Central memory CD8-positive, alpha-beta T cell (primary cell): ENCODE measurements at places on chromosomes 13 and 19.

- DNase-seq = no peak
Observed at GRCh38 chr19:38139122-38139521, 84.9 kb downstream of the DPF1 start.

DNA sequence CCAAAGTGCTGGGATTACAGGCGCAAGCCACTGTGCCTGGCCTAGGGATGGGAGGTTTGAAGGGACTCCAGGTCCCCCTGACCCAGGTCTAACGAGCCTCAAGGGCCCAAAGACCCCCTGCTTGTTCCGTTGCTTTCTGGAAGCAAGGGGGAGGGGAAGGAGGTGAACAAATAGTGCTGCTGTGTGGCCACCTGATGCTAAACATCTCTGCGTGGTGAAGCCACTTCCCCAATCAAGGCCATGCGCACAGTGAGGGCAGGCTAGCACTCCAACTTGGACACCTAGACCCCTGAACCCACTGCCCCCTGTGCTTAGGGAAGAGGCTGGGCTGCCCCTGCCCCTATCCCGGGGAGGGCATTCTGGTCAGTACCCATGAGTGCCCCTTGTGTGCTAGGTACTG is 24.0 kb downstream of the CARM1 start:
- DNase-seq = no peak

DNA sequence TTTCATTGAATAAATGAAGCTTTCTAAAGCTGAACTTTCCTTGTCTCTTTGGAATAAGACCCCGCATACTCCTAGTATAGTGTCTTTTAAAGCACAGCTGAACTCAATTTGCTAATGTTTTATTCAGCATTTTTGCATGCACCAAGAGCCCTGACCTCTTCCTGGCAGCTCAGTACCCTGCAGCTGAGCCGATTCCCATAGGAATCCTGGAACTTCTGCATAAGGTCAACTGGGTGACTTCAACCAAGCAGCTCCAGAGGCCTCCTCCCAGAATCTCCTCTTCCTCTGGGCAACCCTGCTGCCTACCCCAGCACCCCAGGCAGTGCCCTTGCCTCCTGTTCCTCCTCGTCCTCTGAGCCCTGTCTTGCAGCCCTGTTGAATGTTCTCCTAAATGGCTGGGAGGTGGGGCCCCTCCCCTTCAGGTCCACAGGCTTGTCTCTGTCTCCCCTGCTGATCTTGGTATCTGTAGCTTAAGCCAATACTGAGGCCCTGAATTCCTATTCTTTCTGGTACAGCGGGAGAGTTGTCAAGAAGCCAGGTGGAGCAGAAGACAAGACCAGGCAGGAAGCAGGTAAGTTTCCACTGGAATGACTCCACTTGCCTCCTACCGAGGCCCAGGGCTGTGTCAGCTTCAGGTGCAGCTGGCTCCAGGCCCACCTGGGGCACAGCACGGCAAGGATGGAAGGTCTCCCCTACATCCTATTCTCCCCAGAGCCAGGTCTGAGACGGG is 23.6 kb upstream of the CCDC124 start:
- DNase-seq = no peak

GRCh38 chr19:55132453-55133129 is 15.2 kb upstream of the PPP1R12C start:
- no peak for DNase-seq

DNA sequence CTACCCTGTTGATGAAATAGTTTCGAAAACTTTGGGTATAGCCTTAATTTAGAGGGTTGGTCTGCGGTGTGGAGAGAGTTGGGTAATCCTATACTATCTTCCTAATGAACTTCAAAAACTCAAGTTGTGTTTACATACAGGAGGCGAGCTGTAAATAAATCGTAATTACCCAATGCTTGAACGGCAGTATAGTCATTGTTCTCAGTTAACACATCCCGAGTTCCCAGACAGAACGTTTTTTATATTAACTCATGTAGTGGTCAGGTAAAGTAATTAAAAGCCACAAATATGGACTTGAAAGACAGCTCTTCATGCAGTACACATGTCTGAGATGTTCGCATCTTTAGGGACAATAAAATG is 1.5 kb downstream of the PDS5B start:
- no peak for DNase-seq

DNA sequence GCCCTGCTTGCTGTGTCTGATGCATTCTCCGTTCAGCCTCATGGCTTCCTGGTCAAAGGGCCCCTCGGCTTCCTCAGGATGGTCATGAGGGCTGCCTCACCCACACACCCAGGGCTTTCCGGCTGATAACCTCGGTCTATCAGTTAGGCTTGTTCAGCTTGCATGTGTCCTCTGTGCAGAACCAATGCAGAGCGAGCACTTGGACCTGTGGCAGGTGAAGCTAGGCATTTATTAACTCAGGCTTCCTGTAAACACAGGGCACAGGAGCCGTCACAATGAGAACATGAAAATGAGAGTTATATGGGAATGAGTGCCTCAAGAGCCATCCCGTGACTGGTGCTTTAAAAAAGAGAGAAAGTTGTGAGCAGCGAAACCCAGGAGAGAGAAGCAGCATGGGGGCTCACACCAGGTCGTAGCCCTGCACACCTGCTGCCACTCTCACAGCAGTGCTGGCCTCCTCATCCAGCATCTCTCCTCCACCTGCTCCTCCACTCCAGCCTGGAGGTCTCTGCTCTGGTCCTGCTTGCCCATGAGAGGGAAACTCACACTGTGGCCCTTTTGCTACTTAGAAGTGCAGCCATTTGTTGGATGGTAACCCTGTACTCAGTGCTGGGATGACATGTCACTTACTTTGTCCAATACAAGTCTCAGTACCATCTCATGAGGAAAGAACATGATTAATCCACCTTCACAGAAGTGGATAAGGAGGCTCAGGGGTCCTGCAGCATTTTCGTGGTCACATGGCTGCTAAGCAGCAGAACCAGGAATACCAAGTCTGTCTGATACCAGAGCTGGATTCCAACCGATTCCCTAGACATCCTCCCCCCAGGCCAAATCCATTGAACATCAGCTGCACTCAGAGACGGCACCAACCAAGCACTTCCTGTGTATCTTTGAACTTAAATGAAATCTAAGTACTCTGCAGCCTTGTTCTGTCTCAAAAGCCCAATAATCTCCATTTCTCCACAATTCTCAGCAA is 50.5 kb upstream of the IRS2 start:
- DNase-seq = no peak

DNA sequence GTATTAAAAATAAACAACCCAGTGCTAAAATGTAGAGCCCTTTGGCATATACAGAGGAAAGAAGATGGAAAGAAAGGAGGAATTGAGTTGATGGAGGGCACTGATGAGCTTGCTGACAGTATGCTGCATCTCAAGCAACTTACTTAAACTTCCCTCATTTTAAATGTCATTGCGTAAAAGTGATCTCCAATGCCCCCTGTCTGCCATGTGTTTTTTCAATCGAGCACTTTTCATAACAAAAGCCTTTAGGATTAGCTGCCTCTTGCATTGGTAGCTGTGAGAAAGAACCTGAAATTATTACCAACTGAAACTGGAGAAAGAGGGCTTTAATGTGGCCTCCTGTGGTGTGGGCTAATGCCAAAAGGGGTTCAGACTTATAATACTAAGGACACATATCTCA is 541.6 kb downstream of the SUCLA2 start:
- DNase-seq = no peak

DNA sequence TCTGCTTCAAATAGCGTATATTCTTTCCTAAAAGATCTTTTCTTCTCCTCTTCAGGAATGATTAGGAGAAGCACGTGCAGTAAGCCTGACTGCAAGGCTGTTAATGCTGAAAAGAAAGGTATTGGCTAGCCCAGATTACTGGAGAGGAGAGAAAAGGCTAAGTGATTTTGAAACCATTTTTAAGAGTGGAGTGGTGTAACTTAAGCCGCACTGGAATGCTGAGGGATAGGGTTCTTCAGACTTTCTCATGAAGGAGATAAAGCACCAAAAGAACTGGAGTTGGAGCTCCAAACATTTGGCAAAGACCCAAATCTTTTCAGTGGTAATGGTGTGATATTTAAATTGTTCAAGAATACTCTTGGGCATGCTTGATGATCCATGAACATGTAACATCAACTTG is 388.3 kb downstream of the COG6 start:
- DNase-seq = no peak

- no peak for DNase-seq
Observed at GRCh38 chr13:43933378-43933777, 53.7 kb downstream of the LACC1 start.

- DNase-seq = no peak
Observed at GRCh38 chr13:111062966-111063365, 52.1 kb upstream of the ARHGEF7 start.

DNA sequence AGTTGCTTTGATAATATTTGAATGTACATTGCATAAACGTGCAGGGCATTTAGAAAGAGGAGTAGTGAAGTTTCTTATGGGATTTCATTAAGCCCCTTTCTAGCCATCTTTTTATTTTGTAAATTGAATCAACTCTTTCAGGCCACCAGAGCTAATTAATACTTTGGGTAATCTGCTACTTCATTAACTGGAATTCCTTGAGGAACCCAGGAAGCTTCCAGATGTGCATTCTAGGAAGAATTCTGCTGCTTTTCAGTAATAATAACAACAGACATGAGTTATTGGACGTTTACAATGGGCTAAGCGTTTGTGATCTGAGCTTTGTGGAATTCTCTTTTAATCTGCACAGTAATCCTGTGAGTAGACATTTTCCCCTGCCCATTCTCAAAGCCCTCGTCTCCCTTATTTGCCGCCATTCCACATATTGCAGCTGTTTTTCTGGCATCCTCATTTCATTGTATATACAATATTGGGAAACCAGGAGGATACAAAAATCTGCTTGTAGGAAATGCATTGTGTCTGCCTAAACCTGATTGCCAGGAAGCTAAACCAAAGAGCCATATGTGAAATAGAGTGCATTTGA is 103.9 kb downstream of the HS6ST3 start:
- DNase-seq = no peak

DNA sequence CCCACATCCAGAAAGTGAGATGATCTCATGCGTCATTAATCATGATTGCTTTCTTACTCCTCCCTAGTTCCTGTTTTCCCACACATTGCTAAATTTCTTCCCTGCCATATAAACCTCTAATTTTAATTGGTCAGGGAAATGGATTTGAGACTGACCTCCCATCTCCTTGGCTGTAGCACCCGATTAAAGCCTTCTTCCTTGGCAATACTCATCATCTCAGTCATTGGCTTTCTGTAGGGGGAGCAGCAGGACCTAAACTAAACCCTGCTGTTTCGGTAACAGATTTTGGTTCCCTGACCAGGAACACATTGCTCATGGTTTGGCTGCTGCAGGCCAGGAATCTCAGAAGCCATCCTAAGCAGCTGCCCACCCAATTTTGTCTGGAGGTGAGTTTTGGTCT is 61.7 kb downstream of the SPRYD7 start:
- DNase-seq = no peak

GRCh38 chr19:32580353-32580900 is 563 bp upstream of the PDCD5 start:
- no peak for DNase-seq

DNA sequence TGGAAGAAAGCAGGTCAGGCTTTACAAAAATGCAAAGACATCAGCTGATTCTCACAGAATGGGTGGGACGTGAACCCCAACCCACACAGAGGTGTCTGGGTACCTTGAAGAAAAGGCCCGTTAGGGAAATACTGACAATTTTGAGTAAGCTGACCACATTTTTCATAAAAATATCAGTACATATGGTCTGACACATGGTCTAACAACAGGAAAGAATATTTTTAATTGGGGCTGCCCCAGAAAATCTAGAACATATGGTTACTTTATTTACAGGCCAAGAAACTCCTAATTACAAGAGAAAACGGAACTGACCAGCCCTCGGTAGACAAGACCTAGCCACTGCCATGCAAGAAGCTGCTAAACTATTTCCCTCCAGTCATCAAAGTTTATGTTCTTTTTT is 48.7 kb upstream of the ITM2B start:
- no peak for DNase-seq

DNA sequence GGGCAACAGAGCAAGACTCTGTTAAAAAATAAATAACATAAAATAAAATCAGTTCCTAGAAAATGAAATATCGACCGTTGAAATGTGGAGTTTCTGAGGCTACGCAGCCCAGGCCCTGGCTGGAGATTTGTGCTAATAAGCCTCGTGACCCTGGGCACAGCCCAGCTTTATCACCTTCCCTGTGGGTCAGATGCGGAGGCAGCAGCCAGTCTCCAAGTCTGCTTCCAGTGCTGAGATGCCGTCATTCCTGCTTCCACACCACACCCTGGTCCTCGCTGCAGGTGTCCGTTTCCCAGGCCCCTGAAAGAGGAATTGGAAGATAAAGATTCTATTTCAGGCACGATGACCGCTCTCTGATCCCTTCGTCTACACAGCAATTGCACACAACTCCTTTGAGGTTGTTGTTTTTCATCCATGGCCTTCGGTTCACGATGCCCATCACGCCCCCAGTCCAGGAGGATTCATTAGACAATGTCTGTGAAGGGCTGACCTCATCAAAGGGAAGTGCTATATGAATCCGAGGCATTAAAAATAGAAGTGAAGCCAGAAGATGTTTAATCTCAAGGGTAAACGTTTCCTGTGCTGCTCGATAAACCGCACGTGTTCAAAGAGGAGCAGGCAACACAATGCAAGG is 48.3 kb upstream of the ATP11A start:
- DNase-seq = no peak

DNA sequence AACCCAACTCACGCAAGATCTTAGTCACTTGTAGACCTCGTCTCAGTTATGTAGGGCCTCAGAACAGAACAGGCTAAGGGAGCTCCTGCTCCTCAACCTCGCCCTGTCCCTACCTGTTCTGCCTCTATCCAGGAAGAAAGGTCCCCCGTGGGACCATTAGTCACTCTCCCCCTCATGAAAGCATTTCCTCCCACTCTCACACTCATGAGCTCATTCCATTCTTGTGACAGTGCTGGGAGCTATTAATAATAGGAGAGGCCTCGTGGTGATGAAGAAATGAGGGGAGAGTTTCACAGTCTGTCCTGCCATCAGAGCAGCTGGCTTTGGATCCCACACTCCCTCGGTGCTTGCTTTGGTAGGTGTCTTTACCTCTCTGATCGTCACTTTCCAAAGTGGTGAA is 10.2 kb downstream of the PPP2R1A start:
- DNase-seq = no peak
